ENCODE measurements at places on chromosomes 6 and 20. TPM values are rescaled to one million over a fixed set of nuclear protein-coding genes. Genes with fewer than 3 reads are reported as not detected.

ZNF76 gene
- 22.7 TPM for total RNA-seq

WFDC12 gene
- not detected for total RNA-seq

EYS gene
- total RNA-seq, result under 0.01 TPM

RAMACL gene
- 3.3 TPM for total RNA-seq

PRRT1 gene
- not detected for total RNA-seq

ERVFRD-1 gene
- not detected for total RNA-seq

SCGN gene
- not detected for total RNA-seq

CDYL gene
- total RNA-seq, result 106 TPM

THBS2 gene
- total RNA-seq, result 1,102 TPM

FAM210B gene
- 89.6 TPM for total RNA-seq

DSP gene
- total RNA-seq, result 119 TPM

- peak; percentile 91 for DNase-seq
Measured at GRCh38 chr6:108961985-108962384, 113.8 kb downstream of the ARMC2 start.

GRCh38 chr6:63452125-63452524, 120.2 kb upstream of the LOC128125822 start:
- DNase-seq, result no peak

- DNase-seq, result no peak
Measured at GRCh38 chr20:15033269-15033668, 695.9 kb upstream of the FLRT3 start.

DNA sequence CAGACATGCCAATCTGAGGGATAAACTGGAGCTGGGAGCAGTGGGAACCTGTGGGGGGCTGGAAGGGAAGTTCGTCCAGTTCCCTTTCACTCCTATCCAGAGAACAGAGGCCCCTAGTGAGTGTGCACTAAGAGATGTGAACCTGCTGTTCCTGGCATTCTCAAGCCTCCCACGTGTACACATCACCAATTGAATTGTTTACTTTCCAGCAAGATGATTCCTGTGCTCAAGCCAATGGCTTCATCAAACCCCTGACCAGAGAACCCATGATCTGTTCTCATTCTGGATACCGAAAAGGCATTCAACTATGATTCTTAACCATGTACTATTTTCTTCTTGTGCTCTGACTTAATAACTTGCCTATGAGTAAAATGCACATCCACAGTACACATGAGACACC, 10.2 kb upstream of the SLC22A3 start:
- DNase-seq, result no peak

DNA sequence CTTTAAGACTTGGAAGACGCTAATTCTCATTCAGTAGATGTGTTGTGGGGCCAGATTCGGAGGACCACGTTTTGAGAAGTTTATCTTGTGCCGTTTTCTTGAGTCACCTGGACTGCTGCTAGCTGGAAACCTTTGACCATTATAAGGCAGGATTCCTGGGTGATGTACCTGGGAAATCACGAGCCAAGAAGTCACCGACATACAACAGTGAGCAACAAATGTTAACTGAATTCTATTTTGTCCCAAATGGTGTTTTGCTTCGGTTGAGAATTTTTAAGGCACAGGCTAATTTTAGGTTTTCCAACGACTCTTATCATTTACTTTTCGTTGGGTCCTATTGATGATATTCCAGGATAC, 93.4 kb upstream of the BTN3A2 start:
- DNase-seq, result peak; percentile 27

DNA sequence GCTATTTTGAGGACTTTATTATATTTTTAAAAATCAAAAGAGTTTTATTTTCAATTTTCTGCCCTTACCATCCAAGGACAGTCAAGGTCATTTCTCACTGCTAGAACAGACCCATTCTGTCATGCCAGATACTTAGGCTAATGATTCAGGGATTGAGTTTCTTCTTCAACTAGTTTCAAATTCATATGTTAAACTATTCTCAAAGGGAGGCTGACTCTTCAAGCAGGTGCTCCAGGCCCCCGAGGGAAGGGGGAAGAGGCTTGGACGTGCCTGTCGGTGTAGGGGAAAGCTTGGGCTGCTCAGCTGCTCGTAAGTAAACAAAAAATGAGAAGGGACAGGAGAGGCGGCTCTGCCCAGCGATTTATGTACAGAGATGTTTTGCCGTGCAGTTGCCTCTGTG, 69.4 kb upstream of the MYLIP start:
- no peak for DNase-seq

- no peak for DNase-seq
Measured at GRCh38 chr20:32982617-32983458, 21.4 kb downstream of the SUN5 start.

DNA sequence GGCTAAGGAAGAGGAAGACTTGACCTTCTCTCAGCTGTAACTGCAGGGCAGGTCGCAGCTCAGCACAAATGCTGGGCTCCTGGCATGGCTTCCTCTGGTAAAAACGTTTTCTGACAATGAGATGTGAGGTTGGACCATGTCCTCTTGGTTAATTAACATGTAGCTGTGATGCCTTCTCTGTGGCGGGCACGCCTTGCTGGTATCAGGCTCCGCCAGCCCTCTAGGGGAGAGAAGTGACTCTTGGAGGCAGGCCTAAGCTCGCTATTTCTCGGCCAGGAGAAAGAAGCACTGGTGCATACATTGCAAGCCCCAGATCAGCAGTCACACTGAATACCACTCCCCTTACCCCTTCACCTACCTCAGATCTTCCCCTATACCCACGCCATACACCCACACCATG, 65.0 kb downstream of the QRSL1 start:
- DNase-seq, result no peak

DNA sequence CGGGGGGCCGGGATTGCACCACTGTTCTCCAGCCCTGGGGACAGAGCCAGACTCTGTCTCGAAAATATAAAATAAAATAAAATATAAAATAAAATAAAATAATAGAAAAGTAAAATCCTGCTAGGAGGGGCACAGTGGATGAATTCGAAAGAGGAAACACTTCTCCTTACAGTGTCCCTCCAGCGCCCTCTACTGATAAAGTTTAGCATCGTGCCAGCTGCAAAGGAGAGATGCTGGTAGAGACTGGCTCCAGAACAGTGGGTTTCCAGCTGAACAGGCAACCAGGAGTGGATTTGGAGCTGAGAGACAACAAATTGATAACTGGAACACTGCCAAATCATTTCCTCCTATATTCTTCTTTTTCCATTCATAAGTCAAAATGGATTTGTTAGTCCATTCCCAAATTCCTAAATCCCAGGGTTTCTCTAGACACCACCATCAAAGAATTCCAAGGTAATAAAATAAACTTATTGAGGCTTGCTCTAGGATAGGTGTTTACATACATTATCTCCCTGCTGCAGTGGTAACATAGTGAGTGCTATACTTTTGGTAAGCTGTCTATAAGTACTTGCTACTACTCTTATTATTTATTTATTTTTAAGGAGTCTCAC, 31.7 kb upstream of the TBPL1 start:
- peak; percentile 58 for DNase-seq

DNA sequence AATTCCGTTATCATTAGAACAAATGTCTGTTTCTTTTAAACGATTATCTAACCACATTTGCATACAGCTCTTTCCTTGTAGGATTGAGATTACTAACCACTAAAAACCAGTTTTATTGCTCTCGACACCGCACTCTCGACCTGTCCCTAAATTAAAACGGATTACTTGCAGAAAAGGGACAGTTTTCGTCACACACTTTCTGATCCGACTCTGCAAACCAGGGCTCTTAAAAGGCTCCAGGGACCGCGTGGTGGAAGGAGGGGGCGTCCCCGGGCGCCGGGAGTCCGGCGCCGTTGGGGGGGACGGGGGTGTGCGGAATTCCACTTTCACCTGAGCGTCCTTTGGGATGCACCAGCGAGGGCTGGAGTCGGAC, 731 bp downstream of the MAK start:
- no peak for DNase-seq

GRCh38 chr20:4795394-4795793, 73.7 kb downstream of the PRND start:
- DNase-seq, result peak; percentile 96

- DNase-seq, result no peak
Measured at GRCh38 chr6:156876302-156876701, 99.1 kb downstream of the ARID1B start.

DNA sequence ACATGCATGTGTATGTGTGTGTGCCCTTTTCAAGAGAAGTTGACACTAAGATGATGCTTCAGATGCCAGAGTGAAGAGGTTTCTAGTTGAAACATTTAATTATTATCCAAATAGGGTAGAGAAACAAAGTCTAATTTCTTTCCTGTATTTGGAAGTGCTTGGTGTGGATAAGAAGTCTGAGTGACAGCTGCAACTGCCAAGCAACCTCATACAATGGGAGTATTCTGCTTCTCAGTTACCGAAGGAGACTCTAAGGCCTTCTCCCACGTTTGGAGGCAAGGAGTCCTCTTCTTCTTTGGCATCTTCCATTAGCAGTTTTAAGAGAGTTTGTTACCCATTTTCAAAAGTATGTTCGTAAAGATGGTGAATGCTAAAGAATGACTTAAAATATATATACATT, 82.4 kb downstream of the HDGFL1 start:
- no peak for DNase-seq

DNA sequence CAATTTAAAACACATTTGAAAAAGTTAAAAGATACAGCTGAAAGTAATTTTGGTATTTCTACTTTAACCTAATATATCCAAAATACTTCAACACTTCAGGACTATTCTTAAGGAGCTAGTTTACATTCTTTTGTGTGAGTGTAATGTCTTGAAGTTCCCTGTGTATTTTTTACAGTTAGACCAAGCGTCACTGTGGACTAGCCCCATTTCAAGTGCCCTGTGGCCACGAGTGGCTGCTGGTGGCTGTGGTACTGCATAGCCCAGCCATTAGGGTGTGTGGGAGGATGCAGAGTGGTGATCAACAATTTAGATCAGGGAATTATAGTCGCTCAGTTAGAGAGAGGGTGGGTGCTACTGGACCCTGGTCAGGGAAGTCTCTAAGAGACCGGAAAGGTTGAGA, 869 bp upstream of the CST5 start:
- DNase-seq, result no peak

DNA sequence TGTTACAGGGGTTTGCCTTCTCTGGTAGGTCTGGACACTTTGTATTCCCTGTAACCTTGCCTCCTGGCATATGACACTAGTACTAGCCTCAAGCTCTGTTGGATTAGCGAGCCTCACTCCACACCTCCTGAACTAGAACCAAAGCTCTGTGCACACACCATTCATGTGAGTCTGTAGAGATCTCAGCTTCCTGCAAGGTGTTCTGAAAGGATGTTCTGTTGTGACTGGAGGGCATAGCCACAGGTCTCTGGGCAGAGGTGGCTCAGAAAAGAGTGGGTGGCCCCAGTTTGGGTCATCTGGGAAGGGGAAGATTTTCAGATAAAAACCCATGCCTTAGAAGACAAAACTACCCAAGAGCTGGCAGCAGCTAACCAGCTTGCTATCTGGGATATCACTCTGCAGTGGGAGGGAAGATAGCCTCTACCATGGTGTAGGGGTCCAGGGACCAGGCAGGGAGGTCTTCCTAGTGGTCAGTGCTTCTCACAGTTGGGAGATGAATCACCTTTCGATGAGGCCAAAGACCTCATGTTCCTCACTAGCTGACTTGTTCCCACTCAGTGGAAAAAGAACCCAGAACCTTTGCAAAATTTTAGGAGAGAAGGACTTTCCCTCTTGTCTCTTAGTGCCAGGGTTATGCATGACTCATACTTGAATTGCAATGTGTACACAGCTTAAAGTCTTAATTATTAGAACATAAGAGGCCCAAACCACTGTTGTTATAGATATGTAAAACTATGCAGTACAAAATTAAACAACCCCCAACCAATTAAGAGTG, 41.4 kb downstream of the HLA-F start:
- DNase-seq, result peak; percentile 81

DNA sequence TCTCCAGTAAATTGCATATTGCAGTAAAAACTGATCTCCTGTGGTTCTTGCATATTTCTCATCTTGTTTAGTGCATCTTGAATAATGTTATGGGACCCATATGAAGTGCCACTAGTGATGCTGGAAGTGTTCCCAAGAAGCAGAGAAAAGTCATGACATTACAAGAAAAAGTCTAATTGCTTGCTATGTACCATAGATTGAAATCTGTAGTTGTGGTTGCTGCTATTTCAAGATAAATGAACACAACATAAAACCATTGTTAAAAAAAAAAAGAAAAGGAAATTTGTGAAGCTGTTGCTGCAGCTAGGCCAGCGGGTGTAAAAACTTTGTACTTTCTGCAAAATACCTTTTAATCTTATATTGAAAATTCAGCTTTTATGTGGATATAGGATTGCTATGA, 304.5 kb downstream of the PHF3 start:
- DNase-seq, result no peak

DNA sequence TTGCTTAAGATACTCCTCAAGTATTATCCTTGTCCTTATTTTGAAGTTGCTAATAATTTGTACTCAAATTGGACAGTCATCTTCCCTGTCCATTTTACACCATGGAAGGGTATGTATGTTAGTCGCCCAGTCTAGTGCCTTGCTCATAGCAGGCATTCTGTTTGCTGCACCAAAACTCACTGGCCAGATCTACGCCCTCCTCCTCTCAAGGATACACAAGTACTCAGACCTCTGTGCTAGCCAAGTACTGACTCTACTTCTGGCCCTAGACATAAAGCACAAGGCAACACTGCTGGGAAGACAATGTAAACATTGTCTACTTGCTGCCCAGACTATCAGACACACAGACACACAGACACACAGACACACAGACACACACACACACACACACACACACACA, 57.7 kb downstream of the DNAAF9 start:
- no peak for DNase-seq

- DNase-seq, result no peak
Measured at GRCh38 chr6:168239044-168239773, 80.4 kb downstream of the DACT2 start.

GRCh38 chr20:14951707-14952418, 614.5 kb upstream of the FLRT3 start:
- DNase-seq, result no peak
